ENCODE measurements at places on chromosomes 12 and 14. TPM values are rescaled to one million over a fixed set of nuclear protein-coding genes. Genes with fewer than 3 reads are reported as not detected.
A peak's percentile ranks its signal among the peaks of the same experiment; 100 is the strongest.

CMA1 gene
- not detected for total RNA-seq

FOXG1 gene
- 1.8 TPM for total RNA-seq

NKX2-8 gene
- total RNA-seq = not detected

GCH1 gene
- 11.2 TPM for total RNA-seq

TAS2R50 gene
- total RNA-seq = 1.2 TPM

AGAP2 gene
- 27.0 TPM for total RNA-seq

SOAT2 gene
- total RNA-seq = not detected

LTBP2 gene
- 1.9 TPM for total RNA-seq

SLC25A21 gene
- 1.2 TPM for total RNA-seq

KLRD1 gene
- 0.49 TPM for total RNA-seq

INSM2 gene
- total RNA-seq = not detected

GRCh38 chr12:11801643-11802042 is 152.2 kb downstream of the ETV6 start:
- H3K4me1 ChIP-seq = peaks cover 90% of the 10 kb centered on the region
- no peak overlapping the region for H3K4me3 ChIP-seq
- H3K27ac ChIP-seq = peak overlapping the region; percentile 97
- no peak for DNase-seq
- H3K27me3 ChIP-seq = peaks cover 12% of the 10 kb centered on the region

DNA sequence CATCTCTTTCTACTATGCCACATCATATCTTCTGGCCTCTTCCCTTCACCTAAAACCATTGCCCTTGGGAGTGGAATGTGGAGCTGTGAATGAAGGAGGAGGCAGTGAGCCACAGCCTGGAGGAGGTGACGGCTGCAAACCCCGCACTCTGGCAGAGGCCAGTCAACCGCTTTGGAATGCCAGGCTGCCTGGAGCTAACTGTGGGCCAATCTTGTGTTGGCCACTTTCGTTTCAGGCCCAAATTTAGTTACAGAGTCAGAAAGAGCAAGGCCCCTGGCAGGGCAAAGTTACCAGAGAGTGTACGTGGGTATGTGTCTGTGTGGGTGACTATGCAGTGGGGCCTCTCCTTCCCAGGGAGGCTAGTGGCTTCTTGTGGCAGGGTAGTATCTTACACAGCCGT is 40.1 kb downstream of the CACNA1C start:
- DNase-seq = no peak
- H3K4me1 ChIP-seq = peaks cover 2% of the 10 kb centered on the region
- no peaks in the 10 kb centered on the region for H3K27me3 ChIP-seq
- no peaks in the 10 kb centered on the region for H3K36me3 ChIP-seq
- H3K4me3 ChIP-seq = no peak overlapping the region
- H3K27ac ChIP-seq = no peak overlapping the region

- DNase-seq = no peak
- H3K27me3 ChIP-seq = peaks cover 18% of the 10 kb centered on the region
- H3K36me3 ChIP-seq = peaks cover 5% of the 10 kb centered on the region
- peak overlapping the region; percentile 18 for H3K27ac ChIP-seq
- H3K4me1 ChIP-seq = peaks cover 9% of the 10 kb centered on the region
Measured at GRCh38 chr14:103519043-103519836, 3.4 kb downstream of the CKB start.

- no peak overlapping the region for H3K4me3 ChIP-seq
- H3K27me3 ChIP-seq = peaks cover 3% of the 10 kb centered on the region
- H3K36me3 ChIP-seq = no peaks in the 10 kb centered on the region
- no peak for DNase-seq
Measured at GRCh38 chr14:29757711-29758233, 169.9 kb downstream of the PRKD1 start.

DNA sequence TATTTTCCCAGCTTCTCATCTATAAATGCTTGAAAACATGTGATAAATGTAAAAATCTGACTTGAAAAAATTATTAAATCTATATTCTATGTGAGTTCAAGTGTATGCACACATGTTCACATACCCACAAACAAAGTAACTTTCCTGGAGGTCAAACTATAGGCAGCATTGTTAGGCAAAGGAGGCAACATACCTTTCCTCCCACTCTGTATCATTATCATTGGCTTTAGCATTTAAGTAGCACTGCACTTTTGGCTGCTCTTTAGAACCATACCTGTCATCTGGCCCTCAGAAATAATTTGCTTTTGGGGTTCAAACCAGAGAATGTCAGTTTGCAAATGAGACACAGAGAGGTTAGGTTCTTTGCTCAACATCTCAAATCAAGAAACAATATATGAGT is 102.4 kb upstream of the CCDC196 start:
- H3K4me1 ChIP-seq = no peaks in the 10 kb centered on the region
- H3K36me3 ChIP-seq = no peaks in the 10 kb centered on the region
- no peak overlapping the region for H3K27ac ChIP-seq
- H3K4me3 ChIP-seq = no peak overlapping the region

GRCh38 chr12:43869184-43869583 is 33.3 kb downstream of the TMEM117 start:
- H3K27me3 ChIP-seq = no peaks in the 10 kb centered on the region
- H3K27ac ChIP-seq = no peak overlapping the region
- no peak for DNase-seq
- no peaks in the 10 kb centered on the region for H3K4me1 ChIP-seq
- H3K36me3 ChIP-seq = no peaks in the 10 kb centered on the region

DNA sequence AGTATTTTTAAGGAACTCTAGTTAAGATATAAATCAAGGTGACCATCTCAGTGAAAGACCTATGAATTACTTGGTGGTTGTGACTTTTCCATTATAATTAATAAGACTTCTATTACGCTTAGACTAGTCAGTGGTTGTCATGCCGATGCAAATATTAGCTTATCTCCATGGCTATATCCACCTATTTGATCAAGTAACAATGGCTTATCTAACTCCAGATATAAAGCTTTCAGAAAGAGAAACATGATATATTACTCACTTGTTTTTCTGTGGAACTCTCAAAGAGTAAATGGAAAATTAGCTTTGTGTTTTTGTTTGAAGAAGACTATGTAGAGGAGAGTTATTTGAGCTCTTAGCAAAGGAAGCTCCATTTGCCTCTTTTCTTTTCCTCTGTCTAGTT is 323.8 kb upstream of the DCN start:
- H3K4me3 ChIP-seq = no peak overlapping the region
- no peak for DNase-seq
- H3K27ac ChIP-seq = no peak overlapping the region

GRCh38 chr12:48925304-48926011 is at the start of gene FKBP11:
FKBP11 (minus strand) TSS chr12:48925492; CDS start chr12:48925428, 64 bp downstream.
- H3K27ac ChIP-seq = no peak within 1 kb of the TSS
- peaks cover 38% of the 10 kb centered on the region for H3K36me3 ChIP-seq
- H3K27me3 ChIP-seq = peaks cover 7% of the 10 kb centered on the region
- peak within 1 kb of the TSS; percentile 89 for H3K4me3 ChIP-seq
- DNase-seq = peak; percentile 39

- peaks cover 13% of the 10 kb centered on the region for H3K4me1 ChIP-seq
- H3K36me3 ChIP-seq = no peaks in the 10 kb centered on the region
- H3K27ac ChIP-seq = no peak overlapping the region
- H3K4me3 ChIP-seq = no peak overlapping the region
- H3K27me3 ChIP-seq = peaks cover 2% of the 10 kb centered on the region
- no peak for DNase-seq
Measured at GRCh38 chr14:91753501-91754128, 21.7 kb upstream of the CATSPERB start.

GRCh38 chr12:29889737-29890136 is 106.0 kb upstream of the TMTC1 start:
- no peak overlapping the region for H3K4me3 ChIP-seq
- peak; percentile 57 for DNase-seq
- no peaks in the 10 kb centered on the region for H3K4me1 ChIP-seq

GRCh38 chr12:113200021-113200797 is 14.7 kb downstream of the RITA1 start:
- H3K4me1 ChIP-seq = no peaks in the 10 kb centered on the region
- no peaks in the 10 kb centered on the region for H3K36me3 ChIP-seq
- H3K27me3 ChIP-seq = peaks cover 4% of the 10 kb centered on the region

DNA sequence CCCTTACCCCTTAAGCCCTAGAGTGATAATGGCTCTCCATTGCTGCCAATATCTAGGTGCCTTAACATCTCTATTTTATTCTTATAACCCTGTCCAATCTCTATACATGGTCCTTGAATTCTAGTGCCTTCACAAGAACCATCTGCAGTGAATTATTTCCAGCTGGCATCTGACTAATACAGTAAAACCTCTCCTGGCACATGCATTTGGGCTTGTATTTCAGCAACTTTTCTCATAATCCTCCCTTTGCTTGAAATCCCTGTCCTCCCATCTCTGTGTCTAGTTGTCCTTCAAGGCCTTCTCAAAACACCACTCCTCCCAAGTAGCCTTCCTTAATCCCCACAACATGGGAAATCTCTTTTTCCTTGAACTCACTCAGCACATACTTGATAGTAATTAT is 14.2 kb upstream of the HMGA2 start:
- H3K36me3 ChIP-seq = no peaks in the 10 kb centered on the region
- DNase-seq = no peak
- peaks cover 16% of the 10 kb centered on the region for H3K4me1 ChIP-seq
- H3K27me3 ChIP-seq = peaks cover 2% of the 10 kb centered on the region

DNA sequence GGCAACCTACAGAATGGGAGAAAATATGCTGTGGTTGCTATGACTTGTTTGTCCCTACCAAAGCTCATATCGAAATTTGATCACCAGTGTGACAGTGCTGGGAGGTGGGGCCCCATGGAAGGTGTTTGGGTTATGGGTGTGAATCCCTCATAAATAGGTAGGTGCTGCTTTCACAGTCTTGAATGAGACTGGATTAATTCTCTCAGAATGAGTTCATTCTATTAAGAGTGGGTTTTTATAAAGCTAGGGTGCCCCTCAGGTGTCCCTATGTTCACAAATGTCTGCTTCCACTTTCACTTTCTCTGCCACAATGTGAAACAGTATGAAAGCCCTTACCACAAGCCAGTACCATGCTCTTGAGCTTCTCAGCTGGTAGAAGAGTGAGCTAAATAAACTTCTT is 133.5 kb downstream of the CPNE8 start:
- no peaks in the 10 kb centered on the region for H3K4me1 ChIP-seq
- no peaks in the 10 kb centered on the region for H3K36me3 ChIP-seq
- no peak for DNase-seq
- H3K27ac ChIP-seq = no peak overlapping the region
- no peaks in the 10 kb centered on the region for H3K27me3 ChIP-seq
- no peak overlapping the region for H3K4me3 ChIP-seq

DNA sequence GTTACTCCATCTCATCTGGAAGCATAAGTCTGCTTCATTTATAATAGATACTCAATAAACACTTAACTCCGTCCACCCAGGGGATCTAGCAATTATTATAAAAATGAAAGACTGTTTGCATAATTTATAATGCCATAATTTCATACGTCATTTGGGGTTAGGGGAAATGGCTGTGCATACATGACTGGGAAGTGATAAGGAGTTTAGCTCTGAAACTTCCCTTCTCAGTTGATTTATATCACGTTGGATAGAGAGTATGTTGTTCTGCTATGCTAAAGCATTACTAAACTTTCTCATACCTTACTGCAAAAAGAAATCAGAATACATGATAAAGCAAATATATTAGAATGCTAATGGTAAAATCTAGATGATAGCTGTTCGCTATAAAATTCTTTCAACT is 90.4 kb upstream of the DYNC1H1 start:
- no peaks in the 10 kb centered on the region for H3K36me3 ChIP-seq
- H3K27me3 ChIP-seq = no peaks in the 10 kb centered on the region
- no peaks in the 10 kb centered on the region for H3K4me1 ChIP-seq
- no peak overlapping the region for H3K27ac ChIP-seq
- H3K4me3 ChIP-seq = no peak overlapping the region
